Lower leg skin (tissue), 4 donors: ENCODE measurements at places on chromosomes 2 and 18. TPM values are rescaled to one million over a fixed set of nuclear protein-coding genes. Genes with fewer than 3 reads are reported as not detected.
A peak's percentile ranks its signal among the peaks of the same experiment; 100 is the strongest.

SKA1 gene
- 0.08 TPM for total RNA-seq

LYG1 gene
- total RNA-seq = not detected

GRCh38 chr2:192146069-192147015 lies 48.4 kb downstream of the TMEFF2 start:
- no peak for DNase-seq

RMDN2 gene
- total RNA-seq = 10.5 TPM

DNA sequence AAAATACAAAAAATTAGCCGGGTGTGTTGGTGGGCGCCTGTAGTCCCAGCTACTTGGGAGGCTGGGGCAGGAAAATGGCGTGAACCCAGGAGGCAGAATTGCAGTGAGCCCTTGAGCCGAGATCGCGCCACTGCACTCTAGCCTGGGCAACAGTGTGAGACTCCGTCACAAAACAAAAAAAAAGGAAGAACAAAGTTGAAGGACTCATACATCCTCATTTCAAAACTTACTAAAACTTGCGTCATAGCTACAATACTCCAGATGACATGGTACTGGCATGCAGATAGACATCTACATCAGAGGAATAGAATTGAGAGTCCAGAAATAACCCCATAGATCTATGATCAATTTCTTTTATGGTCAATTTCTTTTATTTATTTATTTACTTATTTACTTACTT lies 13.6 kb upstream of the CYP27C1 start:
- DNase-seq = no peak

DNA sequence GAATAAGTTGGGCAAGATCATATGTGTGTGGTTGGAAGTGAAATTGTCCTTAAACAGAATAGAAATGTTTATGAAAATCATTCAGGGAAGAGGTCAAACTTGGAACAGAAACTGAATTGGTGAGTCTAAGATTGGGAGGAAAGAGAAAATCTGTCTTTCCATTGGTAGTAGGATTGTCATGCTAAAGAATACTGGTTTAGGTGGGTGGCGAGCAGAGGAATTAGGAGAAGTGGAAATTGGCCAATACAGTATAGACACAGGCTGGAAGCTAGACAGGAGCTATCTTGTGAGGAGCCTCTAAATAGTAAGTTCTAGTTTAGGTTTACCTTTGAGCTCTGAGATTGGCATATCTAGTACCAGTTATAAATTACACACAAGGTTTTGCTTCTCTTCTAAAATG lies 80.9 kb upstream of the KYNU start:
- no peak for DNase-seq

DNA sequence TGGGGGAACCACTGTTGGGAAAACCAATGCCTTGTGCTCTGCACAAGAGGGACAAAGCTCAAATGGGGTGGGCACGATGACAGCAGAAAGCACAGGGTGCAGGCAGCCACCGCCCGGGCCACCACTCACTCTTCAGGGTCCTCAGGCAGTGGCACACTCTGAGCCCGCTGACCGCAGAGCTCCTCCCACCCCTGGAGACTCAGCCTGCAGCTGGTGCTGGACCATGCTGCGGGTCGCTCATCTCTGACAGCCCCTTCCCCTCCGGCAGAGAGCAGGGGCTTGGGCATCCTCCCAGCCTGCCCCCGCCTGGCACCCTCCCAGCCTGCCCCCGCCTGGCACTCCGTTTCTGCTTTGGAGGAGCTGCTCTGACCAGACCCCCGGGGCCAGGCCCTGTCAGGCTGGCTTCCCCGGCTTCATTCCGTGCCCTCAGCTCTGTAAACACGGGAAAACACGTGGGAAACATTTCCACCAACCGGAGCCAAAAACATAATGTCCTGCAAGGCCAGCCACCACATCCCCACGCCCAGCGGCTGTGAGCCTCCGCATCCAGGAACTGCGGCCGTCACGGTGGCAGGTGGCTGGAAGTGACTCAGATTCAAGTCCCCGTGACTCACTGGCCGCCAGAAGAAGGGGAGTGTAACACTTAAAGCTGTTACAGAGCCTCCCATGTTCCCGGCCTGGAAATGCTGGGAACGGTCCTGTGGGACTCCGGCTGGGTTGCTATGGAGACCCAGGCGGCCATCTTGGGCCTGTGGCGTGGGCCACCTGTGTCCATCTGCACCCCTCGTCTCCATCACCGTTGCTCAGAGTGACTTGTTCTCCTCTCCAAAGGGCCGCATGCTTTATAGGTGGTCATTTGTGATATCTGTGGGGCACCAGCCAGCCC lies 6.8 kb upstream of the SNED1 start:
- DNase-seq = peak; percentile 87

DNA sequence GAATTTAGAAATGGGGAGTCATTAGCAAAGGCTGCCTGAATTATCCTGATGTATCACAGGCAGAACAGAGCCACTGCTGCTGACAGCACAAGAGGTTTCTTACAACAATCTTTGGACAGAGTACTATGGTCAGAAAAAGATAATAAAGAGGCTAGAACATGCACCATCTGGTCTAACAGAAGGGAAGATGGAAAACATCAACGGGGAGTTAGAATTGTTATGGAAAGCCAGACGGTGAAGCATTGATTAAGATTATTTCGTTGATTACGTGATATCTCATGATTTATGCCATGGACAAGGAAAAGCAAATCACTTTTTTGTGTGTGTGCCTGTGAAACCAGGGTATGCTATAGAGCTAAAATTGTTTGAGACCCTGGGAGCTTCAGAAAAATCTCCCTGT lies 409.4 kb upstream of the ETAA1 start:
- no peak for DNase-seq

SFTPB gene
- total RNA-seq = not detected

DNA sequence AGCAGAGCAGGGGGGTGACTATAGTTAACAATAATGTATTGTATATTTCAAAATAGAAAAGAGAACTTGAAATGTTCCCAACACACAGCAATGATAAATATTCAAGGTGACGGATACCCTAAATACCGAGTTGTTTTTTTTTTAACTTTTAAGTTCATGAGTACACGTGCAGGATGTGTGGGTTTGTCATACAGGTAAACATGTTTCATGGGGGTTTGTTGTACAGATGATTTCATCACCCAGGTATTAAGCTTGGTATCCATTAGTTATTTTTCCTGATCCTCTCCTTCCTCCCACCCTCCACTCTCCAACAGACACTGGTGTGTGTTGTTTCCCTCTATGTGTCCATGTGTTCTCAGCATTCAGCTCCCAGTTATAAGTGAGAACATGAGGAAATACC lies 164.5 kb upstream of the DNMT3A start:
- DNase-seq = no peak

PJVK gene
- 1.4 TPM for total RNA-seq

LPIN1 gene
- 45.8 TPM for total RNA-seq

IL1F10 gene
- total RNA-seq = 8.3 TPM

DNA sequence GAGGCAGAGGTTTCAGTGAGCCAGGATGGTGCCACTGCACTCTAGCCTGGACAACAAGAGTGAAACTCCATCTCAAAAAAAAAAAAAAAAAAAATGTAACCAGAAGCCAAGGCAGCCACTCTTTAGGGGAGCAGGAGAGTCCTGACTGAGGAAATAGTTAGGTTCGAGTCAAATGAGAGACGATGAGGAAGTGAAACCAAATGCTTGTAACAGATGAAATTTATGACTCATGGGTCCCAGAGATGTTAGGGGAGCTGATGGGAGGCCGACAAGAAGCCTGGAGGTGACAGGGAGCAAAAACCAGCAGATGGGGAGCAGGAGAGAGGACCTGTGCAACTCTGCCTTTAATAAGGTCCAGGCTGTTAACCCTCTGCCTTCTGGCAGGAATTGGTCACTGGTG lies 756.1 kb upstream of the DDX18 start:
- no peak for DNase-seq

GRCh38 chr2:181677912-181678586 lies 2.3 kb downstream of the NEUROD1 start:
- peak; percentile 30 for DNase-seq

GRCh38 chr18:33231474-33232317 lies 208.8 kb downstream of the CCDC178 start:
- peak; percentile 18 for DNase-seq

FOXI3 gene
- total RNA-seq = not detected

GRCh38 chr2:163711699-163712098 lies 24.1 kb downstream of the FIGN start:
- no peak for DNase-seq

HJURP gene
- 3.8 TPM for total RNA-seq

MOGAT1 gene
- not detected for total RNA-seq

DNA sequence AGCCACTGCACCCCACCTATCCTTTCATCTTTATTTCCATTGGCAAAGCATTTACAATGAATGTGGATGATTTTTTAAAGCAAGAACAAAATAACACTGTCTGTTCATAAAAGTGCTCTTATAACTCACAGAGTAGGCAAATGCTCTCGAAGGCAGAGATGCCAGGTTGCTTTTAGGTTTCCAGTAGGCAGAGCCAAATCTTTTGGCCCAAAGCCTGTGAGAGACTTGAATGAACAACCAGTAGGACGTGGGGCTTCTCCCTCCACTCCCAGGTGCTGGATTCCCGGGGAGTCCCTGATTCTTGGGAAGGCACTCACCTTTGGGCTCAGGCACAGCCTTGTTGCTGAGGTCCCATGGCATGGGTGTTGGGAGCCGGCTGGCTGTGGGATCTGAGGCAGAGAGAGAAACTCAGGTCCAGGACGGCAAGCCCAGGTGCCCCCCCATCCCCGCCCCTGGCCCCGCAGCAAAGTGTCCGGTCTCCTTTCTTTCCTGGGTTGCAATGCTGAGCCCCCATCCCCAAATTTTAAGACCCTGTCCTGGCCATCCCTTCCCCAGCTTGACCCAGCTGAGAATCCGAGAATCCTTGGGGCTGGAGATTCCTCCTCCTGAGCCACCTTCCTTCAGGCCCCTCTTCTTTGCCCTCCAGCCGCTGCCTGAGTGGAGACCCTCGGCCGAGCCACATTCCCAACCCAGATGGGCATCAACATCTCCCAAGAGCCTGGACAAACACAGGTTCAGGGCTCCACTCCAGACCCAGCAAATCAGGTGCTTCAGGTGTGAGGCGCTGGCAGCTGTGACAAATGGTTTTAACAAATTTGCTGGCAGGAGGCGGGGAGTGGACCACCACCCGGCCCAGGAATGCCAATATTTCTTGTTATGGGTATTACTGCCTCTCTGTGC lies 5.8 kb downstream of the NEURL3 start:
- peak; percentile 13 for DNase-seq

ZNF892 gene
- total RNA-seq = 3.7 TPM

- DNase-seq = no peak
These were observed 533 bp downstream of the CXCR4 start for GRCh38 chr2:136117391-136117841.

- no peak for DNase-seq
These were observed 541.4 kb upstream of the DDX18 start for GRCh38 chr2:117273009-117273671.

DNA sequence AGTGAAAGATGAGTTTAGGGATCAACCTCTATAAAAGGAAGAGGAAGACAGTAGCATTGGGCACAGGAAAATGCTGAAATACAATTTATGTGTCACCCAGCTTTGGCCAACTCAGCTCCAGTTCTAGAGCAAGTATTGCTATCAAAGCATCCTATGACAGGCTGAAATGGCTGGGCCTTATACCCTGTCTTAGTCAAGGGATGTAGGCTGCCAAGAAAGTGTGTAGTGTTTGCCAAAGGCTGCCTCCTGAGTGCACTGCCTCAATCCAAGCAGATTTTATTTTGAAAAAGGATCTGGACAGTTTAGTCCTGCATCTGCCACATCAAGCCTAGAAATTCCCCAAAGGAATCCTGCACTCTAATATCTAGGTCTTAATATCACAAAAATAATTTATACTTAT lies 359.9 kb upstream of the ZC3H15 start:
- no peak for DNase-seq
